ENCODE measurements at places on chromosomes 3 and 15.
A peak's percentile ranks its signal among the peaks of the same experiment; 100 is the strongest.

DNA sequence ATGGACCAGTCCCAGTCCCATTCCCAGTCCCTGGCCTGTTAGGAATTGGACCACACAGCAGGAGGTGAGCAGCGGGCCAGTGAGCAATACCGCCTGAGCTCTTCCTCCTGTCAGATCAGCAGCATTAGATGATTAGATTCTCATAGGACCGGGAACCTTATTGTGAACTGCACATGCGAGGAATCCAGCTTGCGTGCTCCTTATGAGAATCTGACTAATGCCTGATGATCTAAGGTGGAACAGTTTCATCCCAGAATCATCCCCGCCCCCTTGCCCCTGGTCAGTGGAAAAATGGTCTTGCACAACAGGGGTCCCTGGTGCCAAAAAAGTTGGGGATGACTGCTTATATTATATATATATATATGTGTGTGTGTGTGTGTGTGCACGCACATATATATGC, 63.1 kb downstream of the IFT57 start:
- DNase-seq, result no peak

DNA sequence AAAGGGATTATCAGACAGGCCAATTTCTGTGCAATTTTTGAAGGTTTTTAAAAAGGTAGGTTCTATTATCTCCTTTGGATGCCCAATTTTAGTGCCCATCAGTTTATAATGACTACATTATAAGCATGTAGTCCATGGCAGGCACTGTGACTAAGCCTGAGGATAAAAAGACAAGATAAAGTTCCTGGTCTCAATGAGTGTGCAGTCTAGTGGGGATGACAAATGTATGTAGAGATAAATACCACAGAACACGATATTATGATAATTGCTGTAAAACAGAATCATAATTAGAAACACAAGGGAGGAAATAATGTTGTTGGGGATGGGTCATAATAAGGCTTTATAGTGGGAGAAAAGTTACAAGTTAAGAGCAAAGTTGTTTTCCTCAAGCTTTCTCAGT, 163.1 kb downstream of the ZNF385D start:
- DNase-seq, result no peak

DNA sequence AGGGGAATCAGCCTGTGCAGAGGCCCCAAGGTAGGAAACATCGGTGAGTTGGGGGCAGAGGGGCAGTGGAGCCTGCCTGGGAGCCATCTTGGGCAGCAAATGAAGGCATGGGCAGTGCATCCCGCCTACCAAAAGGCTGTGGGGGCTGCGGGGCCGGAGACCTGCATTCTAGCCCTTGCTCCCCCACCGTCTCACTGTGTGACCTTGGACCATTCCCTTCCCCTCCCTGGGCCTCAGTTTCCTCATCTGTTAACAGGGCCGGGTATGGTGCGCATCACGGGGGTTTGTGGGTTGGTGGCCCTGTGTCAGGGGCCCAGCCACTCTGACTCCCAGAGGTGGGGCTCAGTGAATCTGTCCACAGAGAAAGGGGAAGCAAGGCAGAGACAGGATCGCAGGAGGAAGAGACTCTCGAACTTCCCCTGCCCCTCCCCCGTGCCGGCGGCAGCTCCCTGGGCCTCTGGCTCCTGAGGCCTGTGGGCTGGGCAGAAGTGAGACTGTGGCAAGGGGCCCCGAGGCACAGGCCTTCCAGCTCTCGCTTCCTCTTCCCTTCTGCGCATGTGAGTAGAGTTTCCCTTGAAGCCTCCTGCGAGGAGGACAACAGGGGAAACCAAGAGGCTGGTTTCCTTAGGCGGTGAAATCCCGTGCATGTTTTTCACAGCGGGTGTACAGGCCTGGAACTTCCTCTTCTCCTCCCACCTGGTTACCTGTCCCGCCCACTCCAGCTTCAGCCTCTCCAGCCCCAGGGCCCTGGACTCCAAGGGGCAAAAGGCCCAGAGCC, 42.9 kb downstream of the IDH2 start:
- DNase-seq, result peak; percentile 85

DNA sequence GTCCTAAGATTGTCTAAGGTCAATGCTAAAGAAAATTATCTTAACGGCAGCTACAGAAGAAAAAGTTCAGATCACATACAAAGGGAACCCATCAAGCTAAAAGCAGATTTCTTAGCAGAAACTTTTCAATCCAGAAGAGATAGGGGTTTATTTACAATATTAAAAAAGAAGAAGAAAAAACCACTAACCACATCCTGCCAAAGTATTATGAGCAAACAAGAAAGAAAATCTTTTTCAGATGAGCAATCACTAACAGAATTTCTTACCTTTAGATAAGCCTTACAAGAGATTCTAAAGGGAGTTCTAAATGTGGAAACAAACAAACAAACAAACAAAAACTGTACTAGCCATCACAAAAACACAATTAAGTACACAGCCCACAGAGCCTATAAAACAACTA, 1015.8 kb upstream of the EPHA6 start:
- DNase-seq, result no peak

GRCh38 chr3:48898383-48899234, at the start of gene SLC25A20:
TSS of gene SLC25A20 (minus strand) at chr3:48898882. CDS start at chr3:48898794, 88 bp downstream.
- DNase-seq, result peak; percentile 92

DNA sequence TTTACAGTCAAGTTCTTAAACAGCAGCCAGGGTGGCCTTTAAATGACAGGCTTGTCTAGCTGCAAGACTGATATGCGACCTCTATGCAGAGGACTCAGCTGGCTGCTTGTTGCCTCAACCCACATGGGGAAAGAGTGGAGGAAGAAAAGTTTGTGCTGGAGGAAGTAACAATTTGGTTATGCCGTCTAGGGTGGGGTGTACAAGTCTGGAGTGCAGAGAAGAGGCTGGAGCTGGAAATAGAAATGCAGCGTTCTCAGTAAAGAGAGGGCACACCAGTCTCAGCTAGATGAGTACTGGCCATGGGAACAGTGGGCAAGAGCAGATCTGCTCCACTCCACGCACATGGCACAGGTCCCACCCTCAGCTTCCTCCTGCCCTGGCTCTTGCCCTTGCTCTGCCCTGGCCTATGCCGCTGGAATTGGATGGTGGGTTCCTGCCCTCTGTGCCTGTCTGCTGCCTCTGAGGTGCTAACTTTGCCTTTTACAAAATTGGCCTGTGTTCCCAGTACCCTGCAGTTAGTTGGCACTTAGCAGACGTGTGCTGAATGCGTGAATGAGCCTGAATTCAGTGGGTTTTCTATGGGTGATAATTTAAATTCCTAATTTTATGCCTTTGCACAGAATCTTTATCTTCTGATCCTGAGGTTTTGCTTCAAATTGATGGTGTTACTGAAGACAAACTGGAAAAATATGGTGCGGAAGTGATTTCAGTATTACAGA, 59.7 kb upstream of the FURIN start:
- no peak for DNase-seq

GRCh38 chr3:16370872-16371740, 106.1 kb downstream of the OXNAD1 start:
- DNase-seq, result no peak

- DNase-seq, result no peak
Observed at GRCh38 chr15:75705854-75706681, 6.6 kb downstream of the CSPG4 start.

- DNase-seq, result no peak
Observed at GRCh38 chr15:101286471-101287114, 8.5 kb downstream of the SNRPA1 start.

- DNase-seq, result no peak
Observed at GRCh38 chr3:179971280-179971679, 65.5 kb downstream of the PEX5L start.

DNA sequence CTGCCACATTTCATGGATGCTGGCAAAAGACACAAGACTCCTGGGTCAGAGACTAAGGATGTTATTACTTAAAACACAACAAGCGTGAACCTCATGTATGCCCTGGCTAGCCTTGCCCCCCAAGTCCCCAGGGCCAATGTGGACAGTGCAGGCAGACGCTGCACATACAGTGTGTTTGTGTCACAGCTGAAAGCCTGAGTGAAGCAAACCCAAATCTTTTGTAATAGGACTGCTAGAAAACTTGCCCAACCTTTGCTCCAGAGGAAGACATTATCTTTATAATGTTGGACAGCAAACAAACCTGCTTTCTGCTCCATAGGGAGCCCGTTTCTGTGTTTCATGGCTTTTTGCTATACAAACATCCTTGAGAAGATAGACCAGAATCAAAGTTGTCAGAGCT, 282.0 kb upstream of the RORA start:
- DNase-seq, result no peak

DNA sequence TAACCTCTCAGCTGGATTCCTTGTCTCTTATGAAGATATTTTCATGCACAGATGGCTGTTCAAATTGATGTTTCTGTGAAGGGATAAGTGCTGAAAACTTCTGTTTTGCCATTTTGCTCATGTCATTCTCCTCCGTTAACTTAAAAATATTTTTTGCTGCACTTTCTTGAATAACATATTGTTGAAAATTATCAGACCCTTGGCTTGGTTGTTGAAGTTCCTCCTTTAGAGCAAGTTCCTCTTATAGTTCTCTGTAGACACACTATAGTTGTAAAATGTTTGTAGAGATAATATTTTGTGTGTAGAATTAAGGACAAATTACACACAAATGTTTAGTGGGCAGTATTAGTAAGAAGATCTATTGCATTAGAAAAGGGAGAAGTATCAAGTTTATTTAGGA, 300.4 kb downstream of the SV2B start:
- DNase-seq, result no peak

GRCh38 chr15:84784262-84784661, 32.9 kb upstream of the ALPK3 start:
- no peak for DNase-seq

DNA sequence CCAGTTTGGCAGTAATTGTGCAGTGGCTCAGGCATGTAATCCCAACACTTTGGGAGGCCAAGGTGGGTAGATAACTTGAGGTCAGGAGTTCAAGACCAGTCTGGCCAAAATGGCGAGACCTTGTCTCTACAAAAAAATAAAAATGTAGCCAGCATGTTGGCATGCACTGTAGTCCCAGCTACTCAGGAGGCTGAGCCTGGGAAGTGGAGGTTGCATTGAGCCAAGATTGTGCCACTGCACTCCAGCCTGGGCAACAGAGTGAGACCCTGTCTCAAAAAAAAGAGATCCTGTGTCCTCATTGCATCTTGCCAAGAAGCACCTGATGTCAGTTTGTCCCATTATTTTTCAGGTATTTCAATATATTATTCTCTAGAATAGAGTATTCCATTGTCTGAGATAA, 61.8 kb downstream of the CRTC3 start:
- DNase-seq, result no peak

DNA sequence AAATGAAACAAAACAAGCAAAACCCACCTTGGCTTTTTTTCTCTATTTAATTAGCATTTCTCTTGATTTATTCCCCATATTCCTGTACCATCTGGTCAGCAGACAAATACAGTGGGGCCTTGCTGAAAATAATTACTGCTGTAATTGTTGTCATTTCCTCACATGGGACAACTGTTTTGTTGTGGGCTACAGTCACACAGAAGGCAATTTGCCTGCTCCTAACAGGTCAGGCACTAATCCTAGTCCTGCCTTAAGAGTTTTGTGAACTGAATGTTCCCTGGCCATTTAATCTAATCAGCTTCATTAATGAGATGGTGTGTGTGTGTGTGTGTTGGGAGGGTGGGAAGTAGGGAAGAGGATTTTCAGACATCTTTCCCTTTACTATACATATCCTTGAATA, 11.6 kb downstream of the TRPC1 start:
- DNase-seq, result no peak

GRCh38 chr3:183269345-183269744, 16.3 kb downstream of the B3GNT5 start:
- DNase-seq, result no peak

GRCh38 chr3:105328338-105328730, 38.4 kb upstream of the ALCAM start:
- no peak for DNase-seq

- no peak for DNase-seq
Observed at GRCh38 chr3:168342946-168343850, 247.5 kb upstream of the GOLIM4 start.

DNA sequence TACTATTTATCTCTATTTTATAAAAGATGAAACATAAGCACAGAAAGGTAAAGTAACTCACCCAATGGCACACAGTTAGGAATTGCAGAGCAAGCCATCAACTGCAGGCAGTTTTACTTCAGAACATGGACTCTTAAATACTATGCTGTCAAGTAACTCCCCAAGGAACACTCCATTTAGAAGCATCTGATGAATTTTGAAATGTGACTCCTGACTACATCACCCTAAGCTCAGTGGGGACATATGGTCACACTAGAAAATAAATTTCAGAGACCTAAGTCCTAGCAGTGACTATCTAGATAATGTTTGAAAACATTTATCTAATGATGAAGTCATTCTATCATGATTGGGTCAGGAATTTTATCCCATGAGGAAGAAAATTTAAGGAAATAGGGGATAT, 272.8 kb upstream of the ARRDC4 start:
- no peak for DNase-seq

DNA sequence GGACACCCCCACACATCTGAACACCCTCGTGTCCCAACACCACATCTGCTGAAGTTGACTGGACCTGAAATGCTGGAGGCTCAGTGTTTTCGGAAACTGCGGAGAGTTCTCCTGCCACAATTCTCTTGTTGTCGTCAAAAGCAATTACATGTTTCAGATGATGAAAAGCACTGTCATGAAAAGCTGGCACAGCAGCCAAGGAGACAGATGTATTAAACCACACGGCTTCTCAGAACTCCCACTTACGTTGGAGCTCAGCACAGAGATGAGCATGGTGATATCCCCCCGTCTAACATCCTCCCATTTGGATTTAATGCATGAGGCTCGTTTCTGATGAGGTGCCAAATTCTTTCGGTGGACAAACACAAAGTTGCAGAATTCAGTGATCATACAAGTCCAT, 180.1 kb downstream of the RORA start:
- DNase-seq, result no peak

DNA sequence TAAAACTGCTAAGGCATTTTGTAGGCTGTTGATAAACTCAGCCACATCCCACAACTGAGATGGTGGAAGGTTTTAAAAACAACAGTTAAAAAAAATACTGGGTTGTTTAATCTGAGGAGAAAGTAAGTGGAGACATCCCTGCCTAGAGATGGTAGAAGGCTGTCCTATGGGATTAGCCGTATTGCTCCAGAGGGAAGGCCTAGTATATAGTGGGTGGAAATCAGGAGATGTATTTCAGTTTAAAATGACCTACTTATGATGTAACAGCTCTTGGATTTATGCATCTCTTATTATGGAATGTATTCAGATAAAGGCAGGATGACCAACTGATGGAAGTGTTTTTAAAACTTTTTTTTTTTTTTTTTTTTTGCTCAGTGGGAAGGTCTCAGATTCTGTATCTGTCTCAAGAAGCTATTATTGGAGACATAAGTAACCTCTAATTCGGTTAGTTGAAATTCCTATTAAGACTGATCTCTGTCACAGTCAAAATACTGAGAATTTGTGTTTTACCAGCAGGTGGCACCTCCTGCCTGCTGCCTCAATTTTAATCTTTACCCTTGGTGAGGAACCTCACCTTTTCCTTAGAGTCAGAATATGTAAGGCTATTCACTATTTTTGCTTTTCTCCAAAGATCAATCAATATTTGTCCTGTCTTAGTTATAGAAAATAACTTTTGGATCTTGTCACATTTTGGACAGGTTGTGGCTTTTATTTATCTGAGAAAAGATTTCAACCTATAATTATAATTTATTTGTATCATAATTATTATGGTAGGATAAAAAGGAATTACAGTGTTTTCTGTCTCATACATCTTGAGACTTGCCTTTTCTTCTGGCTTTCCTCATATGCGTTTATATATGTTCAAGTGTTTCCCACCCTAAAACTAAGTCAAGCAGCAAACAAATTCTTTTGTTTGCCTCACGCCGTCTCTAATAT, 63.0 kb downstream of the VPS8 start:
- peak; percentile 31 for DNase-seq

GRCh38 chr3:52923963-52924362, 26.6 kb upstream of the STIMATE start:
- DNase-seq, result no peak

- DNase-seq, result no peak
Observed at GRCh38 chr3:192840143-192840836, 77.4 kb downstream of the MB21D2 start.
